ENCODE measurements at places on chromosomes 6 and 20. TPM values are rescaled to one million over a fixed set of nuclear protein-coding genes. Genes with fewer than 3 reads are reported as not detected.

LAMA4 gene
- 28.4 TPM for polyA plus RNA-seq

TSBP1 gene
- not detected for polyA plus RNA-seq

ADGRF1 gene
- 10.5 TPM for polyA plus RNA-seq

SENP6 gene
- 42.2 TPM for polyA plus RNA-seq

SLC26A8 gene
- polyA plus RNA-seq, result 0.20 TPM

TULP4 gene
- 9.9 TPM for polyA plus RNA-seq

CNR1 gene
- 7.6 TPM for polyA plus RNA-seq

ADGRB3 gene
- 0.56 TPM for polyA plus RNA-seq

KCNQ5 gene
- 0.18 TPM for polyA plus RNA-seq

CYP39A1 gene
- polyA plus RNA-seq, result 2.2 TPM

TMEM200A gene
- 6.4 TPM for polyA plus RNA-seq

DNA sequence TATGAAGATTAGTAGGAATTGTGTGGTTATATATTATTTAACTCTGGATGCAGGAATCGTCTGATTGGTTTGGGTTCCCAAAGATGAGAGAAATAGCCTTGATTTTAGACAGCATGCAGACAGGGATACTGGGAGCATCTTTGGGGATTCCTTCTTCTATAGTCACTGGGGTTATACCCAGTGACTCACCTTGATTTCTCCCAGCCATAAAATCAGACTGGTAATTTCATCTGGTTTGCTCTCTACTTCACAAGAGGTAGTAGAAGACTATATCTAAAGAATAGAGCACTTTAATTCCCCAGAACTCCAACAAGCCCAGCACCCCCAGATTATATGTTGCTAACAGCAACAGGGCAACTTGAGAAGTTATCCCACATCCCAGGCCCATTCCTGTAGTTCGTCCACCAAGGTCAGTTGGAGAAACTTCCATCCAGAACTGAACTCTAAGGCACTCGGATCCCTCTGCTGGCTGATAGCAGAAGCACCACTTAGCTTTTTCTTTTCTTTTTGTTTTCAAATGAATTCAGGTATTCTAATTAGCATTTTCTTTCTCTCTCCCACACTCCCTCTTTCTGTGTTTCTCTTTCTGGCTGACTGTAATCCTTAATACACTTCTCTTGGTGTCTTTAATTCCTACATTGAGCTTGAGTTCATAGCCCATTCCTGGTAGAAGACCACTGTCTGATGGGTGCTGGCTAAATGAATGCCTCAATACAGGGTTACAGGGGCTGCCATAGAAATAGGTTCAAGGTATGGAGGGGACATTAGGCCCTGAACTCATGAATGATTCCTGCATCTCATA, 20.4 kb upstream of the EFHC1 start:
- peak; percentile 75 for DNase-seq

DNA sequence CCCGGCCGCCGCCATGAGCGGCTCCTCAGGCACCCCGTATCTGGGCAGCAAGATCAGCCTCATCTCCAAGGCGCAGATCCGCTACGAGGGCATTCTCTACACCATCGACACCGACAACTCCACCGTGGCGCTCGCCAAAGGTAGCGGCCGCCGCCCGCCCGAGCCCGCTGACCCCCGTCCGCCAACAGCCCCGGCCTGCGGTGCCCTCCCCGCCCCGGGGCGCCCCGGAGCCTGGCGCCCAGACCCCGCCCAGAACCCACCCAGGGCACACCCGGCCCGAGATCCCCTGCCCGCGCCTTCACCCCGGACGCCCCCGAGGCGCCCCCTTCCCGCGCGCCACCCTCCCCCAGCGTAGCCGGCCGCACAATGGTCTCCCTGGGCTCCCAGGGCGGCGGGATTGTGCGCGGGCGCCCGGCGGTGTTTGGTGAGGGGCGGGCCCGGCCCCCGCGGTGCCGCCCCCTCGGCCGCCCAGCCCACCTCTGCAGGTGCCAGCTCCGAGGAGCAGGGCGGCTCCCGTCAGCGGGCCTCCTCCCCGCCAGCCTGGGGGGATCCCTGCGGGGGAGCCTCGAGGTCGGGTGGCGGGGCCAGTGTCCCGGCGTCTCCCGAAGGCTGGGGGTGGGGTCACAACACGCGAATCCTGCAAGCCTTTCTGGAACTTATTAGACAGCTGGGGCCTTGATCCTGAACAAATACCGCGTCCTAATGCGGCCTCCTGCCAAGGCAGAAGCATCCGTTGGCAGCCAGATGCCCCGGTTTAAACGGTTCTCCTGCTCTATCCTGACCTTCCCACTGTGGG, 577 bp downstream of the LSM14B start:
- DNase-seq, result peak; percentile 34

DNA sequence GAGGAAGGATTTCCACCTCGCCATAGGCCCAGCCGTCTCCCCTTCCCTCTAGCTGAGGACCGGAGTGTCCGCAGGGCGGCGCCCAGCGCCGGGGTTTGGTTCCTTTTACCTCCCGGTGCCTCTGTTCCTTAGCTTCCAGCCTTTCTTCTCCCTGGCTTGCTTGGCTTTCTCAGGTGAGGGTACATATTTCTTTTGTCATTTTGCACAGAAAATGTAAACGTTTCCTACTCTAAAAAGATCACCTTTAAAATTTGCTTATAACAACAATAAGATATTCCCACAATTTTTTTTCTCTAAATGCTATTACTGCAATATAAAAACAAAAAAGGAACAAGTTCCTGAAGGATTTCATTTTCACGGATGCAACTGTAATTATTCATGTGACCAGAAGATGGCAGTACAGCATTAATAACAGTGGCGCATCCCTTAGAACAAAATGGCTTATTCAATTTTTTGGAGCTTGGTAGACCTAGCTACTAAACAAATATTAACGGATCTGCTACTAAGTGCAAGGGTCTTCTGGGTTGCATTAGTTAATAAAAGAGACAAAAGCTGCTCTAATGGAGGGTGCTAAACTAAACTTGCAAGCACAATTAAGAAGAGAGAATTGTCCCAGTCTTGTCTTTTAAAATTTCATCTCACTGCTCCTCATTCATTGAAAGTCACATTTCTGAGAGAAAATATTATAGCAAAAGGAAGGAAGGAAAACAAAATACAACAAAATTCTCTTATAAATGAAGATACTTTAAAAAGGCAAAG, 172.9 kb downstream of the ADGRG6 start:
- peak; percentile 56 for DNase-seq

DNA sequence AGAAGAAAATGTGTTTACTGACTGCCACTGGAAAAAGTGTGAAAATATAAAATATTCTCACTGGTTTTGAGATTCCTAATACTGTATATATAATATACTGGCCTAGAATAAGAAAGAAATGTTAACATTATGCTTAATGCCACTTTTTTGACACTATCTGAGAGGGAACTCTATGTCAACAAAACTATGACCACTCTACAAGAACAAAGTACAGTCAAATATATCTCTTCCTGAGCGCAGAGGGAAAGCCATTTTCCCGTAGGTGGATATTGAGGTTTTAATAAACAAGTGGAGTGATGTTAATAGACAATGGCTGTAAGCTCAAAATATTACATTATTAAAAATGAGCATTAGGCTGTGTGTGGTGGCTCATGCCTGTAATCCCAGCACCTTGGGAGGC, 24.9 kb downstream of the LYRM4 start:
- no peak for DNase-seq

GRCh38 chr6:117585647-117586046, 16.7 kb downstream of the GOPC start:
- DNase-seq, result no peak

- no peak for DNase-seq
These were observed 48.3 kb downstream of the ADGRF1 start for GRCh38 chr6:46993846-46994245.

DNA sequence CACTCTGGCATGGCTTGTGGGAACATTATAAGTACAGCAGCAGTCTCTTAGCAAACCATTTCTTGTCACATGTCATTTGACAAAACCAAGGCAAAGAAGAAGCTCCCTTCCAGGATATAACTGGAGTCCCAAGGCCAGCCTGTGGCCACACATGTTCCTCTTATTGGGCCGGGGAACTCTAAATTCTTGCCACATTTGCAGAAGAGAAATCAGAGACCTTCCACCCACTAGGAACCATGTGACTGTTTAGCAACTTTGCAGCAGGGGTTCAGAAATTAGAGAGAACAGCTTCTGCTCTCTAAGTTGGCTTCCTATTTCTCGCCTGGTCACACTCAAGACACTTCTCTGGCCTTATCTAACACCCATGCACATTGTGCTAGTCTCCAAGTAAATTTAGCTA, 20.4 kb upstream of the MEP1A start:
- DNase-seq, result peak; percentile 26

- DNase-seq, result peak; percentile 63
These were observed 59.6 kb upstream of the TAGAP start for GRCh38 chr6:159104163-159104925.

DNA sequence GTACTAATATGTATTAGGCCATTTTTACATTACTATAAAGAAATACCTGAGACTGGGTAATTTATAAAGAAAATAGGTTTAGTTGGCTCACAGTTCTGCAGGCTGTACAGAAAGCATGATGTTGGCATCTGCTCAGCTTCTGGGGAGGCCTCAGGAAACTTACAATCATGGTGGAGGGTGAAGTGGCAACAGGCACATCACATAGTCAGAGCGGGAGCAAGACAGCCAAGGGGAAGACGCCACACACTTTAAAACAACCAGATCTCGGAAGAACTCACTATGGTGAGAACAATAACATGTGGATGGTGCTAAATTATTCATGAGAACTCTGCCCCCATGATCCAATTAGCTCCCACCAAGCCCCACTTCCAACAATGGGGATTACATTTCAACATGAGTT, 41.3 kb upstream of the CEP162 start:
- no peak for DNase-seq

DNA sequence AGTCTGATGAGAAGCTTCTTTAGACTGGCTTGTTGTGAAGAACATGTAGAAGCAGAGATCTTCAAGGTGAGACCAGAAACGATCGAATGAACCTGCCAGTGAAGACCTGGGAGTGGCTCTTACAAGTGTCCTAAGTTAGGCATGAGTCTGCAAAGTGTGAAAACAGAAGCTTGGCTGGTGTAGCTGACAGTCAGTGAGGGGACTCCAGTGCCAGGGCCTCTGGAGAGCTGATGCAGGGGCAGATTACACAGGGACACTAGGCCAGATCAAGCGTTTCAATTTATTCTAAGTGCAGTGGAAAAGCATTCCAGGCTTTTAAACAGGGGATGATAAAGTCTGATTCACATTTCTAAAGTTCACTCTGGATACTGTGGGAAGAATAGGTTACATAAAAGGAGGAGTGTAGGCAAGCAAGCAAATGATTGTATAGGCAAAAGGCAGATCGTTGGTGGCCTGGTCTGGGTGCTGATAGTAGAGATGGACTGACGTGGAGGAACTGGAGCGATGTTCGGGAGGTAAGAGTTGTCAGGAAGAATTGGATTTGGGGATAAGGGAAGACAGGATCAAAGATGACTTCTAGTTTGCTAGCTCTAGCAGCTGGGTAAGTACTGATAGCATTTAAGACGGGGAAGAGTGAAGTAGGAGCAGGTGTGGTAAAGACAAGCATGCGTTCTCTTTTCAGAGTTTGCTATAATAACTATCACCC, 133.5 kb downstream of the MAN1A1 start:
- no peak for DNase-seq

GRCh38 chr20:15740046-15740775, 833.0 kb downstream of the KIF16B start:
- no peak for DNase-seq

DNA sequence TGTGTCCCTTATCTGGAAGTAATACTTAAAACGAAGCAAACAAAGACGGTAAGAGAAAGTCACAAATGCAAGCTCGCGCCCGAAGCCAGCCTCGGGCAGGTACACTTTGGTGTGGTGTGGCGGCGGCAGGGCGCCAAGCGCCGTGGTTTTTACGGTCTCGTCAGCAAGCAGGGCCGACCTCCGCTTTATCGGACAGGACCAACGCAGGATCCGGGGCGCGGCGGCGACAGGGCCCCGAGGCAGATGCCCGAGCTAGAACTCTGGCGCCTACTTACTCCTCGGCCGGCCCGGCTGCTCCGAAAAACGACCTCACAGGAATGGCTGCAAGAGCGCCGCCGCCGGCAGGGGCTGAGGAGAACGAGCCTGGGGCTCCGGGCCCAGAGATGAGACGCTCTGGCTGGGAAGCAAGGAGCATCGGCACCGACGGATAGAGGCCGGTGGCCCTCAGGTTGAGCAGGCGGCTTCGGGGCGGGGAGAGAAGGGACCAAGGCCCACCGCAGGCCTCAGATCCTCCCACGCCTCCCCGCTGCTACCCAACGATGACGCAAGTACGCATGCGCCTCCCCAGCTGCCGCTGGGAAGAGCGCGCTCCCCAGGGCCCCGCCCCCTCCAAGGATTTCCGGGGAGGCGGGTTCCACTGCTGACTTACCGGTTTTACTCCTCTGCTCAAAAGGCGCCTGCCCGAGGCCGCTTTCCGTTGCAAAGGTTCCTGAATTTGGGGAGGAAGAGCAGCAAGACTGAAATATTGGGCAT, 60.6 kb downstream of the FAM217A start:
- DNase-seq, result peak; percentile 97

- DNase-seq, result no peak
These were observed 470.5 kb upstream of the NRSN1 start for GRCh38 chr6:23655525-23655924.

DNA sequence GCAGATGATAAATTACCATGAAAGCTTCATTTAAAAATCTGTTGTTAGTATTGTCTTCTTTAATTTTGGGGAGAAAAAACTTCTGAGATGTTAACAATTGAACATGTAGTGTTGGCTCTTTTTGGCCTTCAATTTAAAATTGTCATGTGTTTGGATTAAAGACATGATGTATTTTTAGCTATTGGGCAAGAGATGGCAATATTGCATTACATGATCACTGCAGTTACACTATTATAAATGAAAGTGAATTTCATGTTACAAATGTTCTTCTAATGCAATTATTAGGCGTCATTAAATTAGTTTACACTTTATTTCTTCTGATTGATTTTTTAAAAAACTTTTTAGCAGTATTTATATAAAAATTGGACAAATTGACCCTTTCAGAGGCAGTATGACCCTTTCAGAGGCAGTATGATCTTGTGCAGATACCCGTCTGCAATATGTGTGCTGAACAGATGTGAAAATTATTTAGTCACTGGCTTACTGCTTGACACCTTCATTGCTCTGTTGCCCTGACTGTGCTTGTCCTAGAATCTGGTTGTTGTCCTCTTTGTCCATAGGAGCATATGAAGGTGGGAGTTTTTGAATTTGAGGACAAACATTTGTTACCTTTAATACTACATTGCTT, 25.8 kb downstream of the CDKAL1 start:
- DNase-seq, result peak; percentile 50

DNA sequence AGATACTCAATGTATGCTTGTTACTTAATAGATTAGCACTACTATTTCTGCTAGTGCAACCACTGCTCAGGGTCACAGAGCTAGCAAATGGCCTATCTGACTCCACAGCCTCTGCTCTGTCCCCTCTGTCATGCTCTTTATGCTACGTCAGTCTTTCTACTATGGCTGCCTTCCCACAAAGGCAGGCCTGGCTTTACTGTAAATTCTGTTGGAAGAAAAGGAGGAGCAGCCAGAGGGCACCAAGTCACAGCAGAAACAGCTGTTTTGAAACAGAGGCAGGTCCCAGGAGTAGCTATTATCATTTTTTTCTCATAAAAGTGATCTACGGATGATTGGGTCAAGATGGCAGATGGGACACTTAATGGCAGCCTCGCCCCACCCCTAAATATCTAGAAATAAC, 10.0 kb upstream of the ELMO2 start:
- peak; percentile 36 for DNase-seq

GRCh38 chr6:149864578-149865535, 698 bp upstream of the LRP11 start:
- DNase-seq, result peak; percentile 88

- no peak for DNase-seq
These were observed 6.6 kb upstream of the KIF13A start for GRCh38 chr6:17994019-17994418.

All from lung (tissue), 17 donors.